Glomerular endothelial cell (primary cell): ENCODE measurements at places on chromosomes 2 and 18.

GRCh38 chr2:156537141-156537540 is 101.0 kb downstream of the GPD2 start:
- no peak for DNase-seq

DNA sequence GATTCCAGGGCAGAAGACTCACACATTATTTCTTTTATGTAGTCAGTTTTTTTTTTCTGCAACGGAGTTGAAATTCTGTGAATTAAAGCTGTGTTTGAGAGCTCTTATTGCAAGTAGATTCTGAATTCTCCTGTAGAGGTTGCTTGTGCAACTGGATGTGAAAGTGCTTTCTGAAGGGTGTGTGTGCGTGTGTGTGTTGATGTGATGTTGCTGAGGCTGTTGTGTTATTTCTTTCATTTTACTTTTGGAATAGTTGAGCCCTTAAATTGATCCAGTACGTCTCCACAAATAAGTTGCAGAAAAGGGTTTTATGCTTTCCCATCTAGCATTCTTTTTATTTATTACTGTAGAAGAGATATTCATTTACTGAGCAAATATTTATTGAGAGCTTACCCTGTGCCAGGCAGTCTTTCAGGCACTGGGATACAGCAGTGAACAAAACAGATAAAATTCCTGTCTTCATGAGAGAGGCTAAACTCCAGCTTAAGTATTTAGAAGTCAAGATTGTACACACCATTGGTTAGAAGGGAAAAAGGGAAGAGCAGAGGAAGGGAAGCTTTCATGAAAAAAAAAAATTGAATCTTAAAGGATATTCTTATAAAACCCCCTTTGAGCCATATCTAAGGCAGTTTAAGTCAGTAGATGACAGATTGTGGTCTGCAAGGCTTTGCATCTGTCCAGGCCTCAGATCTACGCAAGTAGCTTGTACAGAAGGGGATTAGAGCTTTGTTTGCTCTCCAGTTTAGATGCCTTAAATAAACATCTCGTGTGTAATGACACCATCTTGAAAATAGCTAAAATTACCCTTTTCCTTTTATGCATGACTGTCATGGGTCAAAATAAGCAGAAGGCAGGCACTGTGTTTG is 58.2 kb downstream of the MYO1B start:
- DNase-seq: no peak

GRCh38 chr2:207317378-207317984 is 151.7 kb upstream of the KLF7 start:
- no peak for DNase-seq

- no peak for DNase-seq
These were observed 150.7 kb downstream of the RAB3GAP1 start for GRCh38 chr2:135202751-135203150.

- DNase-seq: no peak
These were observed 90.8 kb downstream of the RAD51AP2 start for GRCh38 chr2:17427401-17427800.

DNA sequence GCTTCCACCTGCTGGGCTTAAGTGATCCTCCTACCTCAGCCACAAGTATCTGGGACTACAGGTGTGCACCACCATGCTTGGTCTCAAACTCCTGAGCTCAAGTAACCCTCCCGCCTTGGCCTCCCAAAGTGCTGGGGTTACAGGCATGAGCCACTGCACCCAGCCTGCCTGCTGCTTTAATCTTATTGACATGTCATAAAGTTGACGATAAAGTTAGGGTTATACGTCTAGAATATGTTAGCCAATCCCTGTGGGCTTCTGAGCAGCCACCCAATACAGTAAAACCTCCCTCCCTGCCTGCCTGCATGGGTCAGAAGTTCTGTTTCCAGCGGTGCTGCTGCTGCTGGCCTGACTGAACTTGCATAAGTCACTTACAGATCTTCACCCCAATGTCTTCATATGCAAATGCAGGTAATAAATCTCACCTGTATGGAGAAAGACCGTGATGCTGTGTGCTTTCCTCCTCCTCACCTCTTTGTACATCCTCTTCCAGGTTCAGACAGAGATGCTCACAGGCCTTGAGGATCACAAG is 30.1 kb downstream of the TGIF1 start:
- DNase-seq: no peak

DNA sequence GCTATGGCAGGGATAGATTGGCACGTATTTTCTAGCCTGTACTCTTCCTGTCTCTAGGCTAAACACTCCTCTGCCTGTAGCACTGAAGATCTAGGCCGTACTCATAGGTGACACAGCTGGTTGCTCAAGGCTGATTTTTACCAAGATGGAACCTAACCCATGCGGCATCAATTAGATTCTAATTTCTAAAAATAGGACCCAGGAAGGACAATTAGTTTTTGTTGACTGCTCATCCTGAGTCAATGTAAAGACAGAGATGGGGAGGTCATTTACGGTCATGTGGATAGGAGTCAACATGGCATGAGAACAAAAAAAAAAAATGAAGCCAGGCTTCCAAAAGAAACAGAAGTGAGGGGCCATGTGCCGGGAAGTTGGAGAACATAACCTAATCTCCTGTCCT is 360.7 kb upstream of the ETAA1 start:
- no peak for DNase-seq

DNA sequence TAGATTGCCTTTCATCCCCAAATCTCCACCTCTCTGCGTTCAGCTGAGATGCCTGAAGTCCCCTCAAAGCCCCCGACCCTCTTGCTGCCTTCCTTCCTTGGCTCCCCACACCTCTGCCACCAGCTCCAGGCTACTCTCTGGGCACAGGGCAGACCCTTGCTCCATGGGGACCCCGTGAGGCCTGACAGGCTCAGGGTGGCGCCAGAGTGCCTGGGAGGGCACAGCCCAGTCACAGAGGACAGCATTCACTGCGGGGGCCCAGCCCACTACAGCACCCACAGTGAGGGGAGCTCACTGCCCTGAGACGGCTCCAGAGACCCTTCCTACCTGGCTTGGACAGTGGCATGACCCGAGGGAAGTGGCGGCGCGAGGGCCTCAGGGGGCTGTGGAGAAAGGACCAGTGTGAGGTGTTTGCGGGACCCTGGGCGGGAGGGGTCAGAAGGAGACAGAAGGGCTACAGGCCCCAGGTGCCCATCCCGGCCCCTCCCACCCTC is 51.0 kb downstream of the AQP12A start:
- no peak for DNase-seq

- no peak for DNase-seq
These were observed 82.5 kb upstream of the RBMS1 start for GRCh38 chr2:160576054-160576499.

DNA sequence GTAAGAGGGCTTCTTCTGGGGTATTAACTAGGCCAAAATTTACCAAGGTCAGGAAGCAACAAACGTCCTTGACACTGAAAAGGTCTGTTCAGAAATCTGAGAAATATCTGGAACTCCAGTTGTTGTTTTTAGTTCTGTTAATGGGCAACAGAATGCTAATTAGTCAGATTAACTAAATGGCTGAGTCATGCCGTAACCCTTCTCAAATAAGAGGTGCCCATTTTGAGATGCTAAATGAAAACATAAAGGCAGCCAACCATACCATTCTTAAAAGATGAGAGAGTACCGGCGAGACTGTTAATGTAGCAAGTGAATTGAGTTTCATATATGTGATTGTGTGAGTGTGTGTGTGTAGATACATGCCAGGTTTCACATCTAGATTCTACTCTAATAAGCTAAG is 147.9 kb upstream of the GAREM1 start:
- no peak for DNase-seq

DNA sequence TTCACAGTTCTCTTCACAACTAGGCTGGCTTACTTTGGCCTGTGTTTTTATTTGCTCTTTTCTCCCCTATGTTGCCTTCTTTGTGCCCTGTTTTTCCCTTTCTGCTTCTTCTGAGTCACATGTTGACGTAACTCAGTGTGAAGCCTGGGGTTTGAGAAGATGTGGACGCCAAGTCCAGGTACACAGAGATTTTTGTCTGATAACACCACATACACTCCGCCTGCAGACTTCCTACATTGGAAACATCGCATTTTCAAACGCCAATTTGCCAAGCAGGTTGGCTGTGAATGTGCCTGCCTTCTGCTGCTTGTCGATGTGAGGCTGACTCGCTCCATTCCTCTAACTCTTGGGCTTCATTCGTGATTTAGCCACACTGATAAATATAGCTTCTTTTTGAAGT is 62.6 kb upstream of the FN1 start:
- no peak for DNase-seq

GRCh38 chr2:151287513-151288250 is 1.8 kb downstream of the NMI start:
- no peak for DNase-seq

GRCh38 chr2:11748018-11748860 is 1.8 kb downstream of the LPIN1 start:
- no peak for DNase-seq

- DNase-seq: no peak
These were observed 48.9 kb downstream of the BMP10 start for GRCh38 chr2:68822207-68822872.

GRCh38 chr2:133658020-133658903 is 90.0 kb upstream of the NCKAP5 start:
- DNase-seq: no peak

- DNase-seq: no peak
These were observed 15.3 kb upstream of the TXNDC2 start for GRCh38 chr18:9870431-9871008.

GRCh38 chr18:50422286-50422898 is 47.5 kb downstream of the SKA1 start:
- DNase-seq: no peak
